Stimulated activated CD8-positive, alpha-beta memory T cell treated with anti-CD3 and anti-CD28 coated beads, Interleukin-2, amount 100 ng/mL, for 48 hours (primary cell): ENCODE measurements at places on chromosomes 3 and 15.

DNA sequence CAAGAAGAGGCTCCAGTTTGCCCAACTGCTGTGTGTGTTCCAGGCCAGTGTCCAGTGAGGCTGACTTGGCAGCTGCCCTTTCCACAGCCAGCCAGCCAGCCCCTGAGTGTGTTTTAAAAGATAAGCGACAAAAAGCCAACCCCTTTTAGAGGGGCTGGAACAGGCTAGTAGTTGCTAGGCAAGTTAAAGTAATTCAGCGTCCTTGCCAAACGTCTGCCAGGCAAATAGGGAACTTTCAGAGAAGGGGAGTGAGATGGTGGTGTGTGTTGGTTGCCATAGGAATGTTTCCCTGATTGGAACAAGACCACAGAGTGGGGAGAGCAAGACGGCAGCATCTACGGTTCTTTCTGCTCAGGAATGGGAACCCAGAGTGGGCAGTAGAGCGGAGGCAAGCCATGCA lies 86.3 kb downstream of the TMEM108 start:
- DNase-seq, result no peak

DNA sequence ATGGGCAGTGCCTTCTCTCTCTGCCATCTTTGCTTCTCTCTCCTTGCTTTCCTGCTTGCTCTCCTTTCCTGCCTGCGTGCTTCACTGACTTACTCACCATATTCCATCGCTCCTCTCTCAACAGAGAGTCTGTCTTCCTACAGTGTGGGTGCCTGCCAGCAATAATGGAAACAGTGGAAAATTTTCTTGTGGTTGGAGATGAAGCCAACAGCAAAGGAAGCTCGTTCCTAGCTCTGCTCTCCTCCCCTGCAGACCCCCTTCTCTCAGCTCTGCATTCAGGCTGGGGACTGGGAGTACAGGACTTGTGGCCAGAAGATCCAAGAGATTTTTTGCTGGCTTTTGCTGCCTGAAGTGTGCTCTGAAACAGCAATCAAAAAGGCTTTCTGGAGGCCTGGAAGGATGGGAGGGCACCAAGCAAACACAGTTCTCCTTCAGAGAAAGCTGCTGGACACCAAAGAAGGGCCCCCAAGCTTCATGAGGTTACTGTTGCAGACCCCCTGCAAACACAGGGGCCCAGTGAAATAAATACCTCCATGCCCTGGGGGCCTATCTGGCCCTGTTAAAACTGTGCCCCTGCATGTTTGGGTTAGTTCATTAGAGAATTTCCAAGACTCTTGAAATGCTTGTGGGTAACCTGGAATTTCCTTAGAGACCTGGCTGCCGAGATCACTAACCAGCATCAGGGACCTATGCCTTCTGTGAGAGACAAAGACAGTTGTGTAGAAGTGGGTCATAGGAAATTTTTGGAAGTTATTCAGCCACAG lies 149.9 kb upstream of the RASGRP1 start:
- DNase-seq, result no peak

GRCh38 chr3:100155128-100155527 lies 40.8 kb upstream of the FILIP1L start:
- no peak for DNase-seq

- DNase-seq, result no peak
These were observed 107.2 kb downstream of the NSMCE3 start for GRCh38 chr15:29162411-29162810.

DNA sequence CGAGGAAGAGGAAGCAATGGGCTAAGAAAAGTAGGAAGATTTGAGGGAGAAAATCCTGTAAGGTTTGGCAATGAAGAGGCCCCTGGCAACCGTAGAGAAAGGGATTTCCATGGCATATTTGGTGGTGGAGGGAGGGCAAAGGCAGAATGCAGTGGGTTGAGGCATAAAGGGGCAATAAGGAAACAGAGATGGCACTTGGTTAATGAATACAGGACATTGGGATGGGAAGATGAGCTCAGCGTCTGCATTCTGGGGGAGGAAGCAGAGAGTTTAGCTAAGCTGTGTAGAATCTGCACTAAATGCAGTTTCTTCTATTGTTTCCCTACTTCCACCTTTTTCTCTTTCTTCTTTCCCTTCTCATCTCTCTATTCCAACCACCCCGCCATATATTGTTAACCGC lies 83.6 kb downstream of the LRTM1 start:
- DNase-seq, result no peak
